ENCODE measurements at places on chromosomes 11 and 22.

GRCh38 chr11:84720706-84721402, 906.3 kb downstream of the DLG2 start:
- DNase-seq: no peak

DNA sequence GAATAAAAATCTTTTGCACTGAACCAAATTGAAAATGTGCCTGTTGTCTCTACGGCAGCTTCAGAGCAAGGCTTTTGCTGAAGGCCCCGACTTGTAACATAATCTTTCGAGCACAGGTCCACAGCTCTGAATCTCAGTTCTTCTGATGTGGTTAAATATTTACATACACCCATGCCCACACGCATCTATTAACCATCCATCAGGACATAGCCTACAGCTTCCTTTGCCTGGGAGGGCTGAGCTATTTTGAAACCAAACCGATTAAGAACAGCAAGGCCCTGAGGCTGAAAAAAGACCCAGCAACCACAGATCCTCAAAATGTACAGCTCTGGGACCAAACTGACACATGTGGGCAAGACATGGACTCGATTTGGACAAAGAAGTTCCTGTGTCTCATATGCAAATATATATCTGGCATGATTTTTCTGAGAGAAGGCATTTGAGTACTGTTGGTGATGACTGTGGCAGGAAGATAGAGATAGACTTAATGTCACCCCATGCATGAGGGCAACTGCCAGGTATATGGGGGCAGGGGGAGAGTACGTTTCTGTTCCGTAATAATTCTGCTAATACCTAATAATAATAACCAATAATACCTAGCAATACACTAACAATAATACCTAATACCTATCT, 322.7 kb upstream of the PLET1 start:
- DNase-seq: no peak

DNA sequence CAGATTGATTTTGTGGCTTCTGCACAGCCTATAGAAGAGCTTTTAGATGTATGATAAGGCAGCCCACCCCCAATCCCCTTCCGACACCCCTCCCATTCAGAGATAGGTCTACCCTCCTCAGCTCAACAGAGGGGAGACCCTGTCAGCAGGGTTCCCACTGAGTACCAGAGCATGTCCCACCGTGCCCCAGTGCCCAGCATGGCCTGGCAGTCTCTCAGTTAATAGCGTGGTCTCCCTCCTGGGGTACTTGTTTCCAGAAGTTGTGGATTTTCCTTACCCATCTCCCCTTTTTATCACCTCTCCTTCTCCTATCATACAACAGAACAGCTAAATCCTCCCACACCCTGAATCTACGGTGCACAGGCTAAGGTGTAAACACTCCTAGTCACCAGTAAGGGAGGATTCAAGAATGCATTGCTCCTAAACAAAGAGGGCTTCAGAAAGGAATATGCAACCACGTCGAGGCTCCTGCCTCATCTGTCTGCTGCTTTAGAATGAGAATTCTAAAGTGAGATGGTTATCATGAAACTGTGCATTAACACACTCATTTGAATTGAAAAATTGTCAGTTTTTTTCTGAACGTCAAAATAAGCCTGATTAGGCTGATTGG, 6.7 kb downstream of the PLAAT2 start:
- DNase-seq: no peak

DNA sequence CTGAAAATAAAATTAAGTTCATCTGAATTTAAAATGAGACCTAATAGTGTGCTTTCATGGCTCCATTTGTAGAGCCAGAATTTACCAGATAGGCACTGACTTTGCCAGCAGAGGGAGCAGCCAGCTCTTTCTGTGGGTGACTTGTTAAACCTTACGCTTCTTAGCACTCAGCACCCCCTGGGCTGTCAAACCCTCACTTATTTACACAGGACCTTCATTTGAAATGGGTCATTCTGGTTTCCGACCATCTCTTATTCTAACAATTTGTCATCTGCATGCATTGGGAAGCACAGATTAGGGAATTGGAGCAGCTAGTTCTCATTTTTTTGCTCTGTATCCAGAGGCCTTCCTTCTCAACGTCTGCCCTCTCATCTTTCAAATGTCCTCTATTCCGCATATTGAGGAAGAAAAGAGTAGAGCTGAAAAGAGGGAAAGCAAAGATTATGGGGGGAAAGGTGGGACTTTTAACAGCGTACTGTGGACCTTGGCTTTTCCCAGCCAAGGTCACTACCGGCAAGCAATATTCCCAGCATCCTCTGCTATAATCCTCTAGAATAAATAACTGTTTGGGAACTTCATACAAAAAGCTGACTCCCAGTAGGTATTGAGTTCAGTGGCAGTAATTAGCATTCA, 3.1 kb downstream of the ASRGL1 start:
- DNase-seq: peak; percentile 38

GRCh38 chr11:110777775-110778174, 65.5 kb upstream of the ARHGAP20 start:
- no peak for DNase-seq

- no peak for DNase-seq
These were observed 630.2 kb upstream of the LUZP2 start for GRCh38 chr11:23866641-23867040.

GRCh38 chr11:61273178-61274078, 21.7 kb downstream of the VWCE start:
- no peak for DNase-seq

DNA sequence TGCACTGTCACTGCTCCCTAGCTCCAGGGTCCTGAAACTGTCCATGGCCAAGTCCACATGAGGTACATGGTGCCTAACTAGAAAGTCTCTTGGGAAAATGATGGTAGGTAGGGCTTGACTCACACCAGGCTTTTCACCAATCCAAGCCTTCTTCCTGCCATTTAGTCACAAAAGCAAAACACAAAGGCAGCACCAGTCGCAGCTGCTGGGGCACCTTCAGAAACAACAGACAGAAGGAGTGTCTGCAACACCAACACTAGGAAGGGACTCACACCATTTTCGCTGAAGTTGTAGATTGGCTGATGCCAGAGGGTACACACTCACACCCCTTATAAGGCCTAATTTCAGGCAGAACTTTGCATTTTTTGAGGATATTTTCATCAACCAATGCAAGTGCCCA, 55.7 kb downstream of the SYTL2 start:
- no peak for DNase-seq

DNA sequence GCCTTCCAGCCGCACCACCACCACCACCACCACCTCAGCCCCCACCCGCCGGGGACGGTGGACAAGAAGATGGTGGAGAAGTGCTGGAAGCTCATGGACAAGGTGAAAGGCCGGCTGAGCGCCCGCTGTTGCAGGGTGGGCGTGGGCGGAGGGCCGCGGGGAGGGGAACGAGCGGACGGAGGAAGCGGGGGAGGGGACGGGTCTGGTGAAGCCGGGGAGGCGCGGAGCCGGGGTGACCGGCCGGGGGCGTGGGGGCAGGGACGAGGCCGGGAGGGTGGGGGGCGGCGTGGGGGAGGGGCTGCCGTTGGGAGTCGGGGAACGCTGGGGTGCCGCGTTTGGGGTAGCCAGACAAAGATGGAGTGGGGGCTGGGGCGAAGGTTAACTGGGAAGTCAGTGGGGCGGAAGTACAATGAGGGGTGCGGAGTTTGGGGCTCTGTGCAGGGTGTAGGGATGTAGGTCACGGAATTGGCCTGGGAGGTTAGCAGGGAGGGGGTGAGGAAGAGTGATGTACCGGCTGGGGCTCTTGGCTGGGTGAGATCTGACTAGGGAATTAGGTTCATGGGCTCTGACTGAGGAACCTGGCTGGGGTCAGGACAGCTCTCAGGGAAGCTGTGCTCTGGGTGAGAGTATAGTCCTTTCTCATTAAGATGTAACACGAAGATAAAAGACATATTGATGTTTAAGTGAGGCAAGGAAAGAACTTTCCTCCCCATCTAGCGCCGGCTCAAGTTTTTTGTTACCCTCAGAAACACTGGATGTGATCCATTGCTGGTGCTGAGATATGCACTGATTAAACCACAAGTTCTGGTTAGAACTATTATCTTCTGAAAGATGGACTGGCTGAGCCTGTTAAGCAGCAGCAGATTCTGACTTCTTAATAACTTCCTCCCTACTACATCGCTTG, 624 bp downstream of the CBL start:
- DNase-seq: peak; percentile 11

DNA sequence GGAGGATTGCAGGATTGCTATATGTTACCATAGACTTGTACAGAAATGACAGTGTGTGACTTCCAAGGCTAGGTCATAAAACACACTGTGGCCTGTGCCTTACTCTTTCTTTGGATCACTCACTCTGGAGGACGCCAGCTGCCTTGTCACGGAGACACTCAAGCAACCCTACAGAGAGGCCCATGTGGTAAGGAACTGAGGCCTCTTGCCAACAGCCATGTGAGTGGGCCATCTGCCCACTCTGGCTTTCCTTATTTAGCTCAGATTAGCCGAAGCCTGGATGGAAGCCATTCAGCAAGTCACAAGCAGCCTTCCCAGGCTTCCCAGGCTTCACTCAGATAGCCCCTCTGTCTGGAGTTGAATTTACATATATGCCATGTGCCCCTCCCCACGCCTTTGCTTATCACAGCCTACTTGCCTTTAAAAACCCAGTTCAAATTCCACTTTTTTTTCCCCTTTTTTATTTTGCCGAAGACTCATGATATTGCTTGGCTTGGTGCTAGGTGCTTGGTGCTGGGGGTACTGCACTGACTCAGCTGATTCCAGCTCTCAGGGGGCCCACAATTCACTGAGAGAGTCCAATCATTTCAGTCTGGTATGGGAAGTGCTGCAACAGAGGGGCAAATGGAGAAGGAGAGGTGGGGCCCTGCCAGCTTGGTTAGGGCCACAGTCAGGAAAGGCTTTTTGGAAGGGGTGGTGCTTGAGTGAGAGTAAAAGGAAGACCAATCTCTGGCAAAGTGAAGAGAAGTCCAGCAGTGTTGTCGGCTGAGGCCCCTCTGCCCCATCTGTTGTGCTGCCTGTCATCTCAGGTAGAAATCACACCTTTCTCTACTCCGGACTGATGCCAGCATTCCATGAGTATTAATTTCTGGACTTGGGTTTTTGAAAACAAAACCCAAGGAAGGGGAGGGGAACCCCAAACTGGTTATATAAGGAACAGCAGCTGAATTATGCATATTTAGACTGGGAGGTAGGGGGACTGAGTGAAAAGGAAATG, 14.5 kb upstream of the P4HA3 start:
- DNase-seq: no peak

DNA sequence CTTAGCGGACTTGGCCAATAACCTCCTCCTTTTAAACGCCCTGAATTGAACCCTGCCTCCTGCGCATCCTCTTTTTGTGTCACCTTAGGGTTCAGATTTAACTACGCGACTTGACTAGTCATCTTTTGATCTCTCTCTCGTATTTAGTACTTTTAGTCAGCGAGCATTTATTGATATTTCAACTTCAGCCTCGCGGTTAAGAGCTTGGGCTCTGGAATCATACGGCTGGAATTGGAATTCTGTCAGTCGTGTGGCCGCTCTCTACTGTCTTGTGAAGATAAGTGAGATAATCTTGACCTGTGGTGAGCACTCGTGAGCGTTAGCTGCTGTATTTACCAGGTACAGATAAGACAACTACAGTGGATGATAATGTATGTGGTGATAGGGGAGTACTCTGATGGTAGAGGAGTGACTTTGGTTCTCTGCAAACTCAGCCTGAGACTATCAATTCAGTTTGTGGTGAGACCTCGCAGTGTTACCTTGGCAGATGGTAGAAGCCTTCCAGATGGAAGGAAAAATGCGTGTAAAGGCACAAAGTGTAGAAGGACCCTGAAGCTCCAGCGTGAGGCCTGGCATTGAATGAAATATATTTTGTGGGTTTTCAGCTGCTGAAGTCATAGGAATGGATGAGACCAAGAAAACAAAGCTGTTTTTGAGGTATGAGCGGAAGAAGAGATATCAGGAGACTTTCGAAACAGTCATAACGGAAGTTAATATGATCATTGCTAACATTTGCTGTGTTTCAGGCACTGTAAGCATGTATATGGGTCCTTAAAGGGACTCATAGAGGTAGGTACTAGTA, 682 bp downstream of the ATM start:
- DNase-seq: no peak

- DNase-seq: no peak
These were observed 1.3 kb upstream of the ISX start for GRCh38 chr22:35064664-35065063.

DNA sequence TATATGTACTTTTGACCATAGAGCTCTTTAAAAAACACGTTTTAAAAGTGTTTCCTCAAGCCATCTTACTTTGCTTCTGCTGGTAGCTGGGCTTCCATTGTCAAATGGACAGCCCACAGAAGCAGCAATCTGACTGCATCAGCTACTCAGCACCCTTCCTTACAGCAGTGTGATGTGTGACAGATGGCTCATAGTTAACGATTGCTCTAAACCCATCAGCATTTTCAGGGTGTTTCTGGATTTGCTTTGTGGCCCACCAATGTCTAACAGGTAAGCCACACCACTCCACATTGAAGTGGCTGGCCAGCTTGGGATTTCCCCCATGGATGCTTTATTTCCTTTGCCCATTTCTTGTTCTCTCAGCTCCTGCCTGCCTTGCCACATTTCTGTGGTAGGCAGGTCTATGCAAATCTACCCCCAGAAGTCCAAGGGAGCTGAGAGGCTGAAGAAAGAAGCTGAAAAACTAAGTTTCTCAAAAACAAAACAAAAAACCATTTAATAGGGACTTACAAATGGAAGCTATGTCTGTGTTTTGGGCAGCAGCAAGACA, 7.3 kb upstream of the FAR1 start:
- DNase-seq: no peak

DNA sequence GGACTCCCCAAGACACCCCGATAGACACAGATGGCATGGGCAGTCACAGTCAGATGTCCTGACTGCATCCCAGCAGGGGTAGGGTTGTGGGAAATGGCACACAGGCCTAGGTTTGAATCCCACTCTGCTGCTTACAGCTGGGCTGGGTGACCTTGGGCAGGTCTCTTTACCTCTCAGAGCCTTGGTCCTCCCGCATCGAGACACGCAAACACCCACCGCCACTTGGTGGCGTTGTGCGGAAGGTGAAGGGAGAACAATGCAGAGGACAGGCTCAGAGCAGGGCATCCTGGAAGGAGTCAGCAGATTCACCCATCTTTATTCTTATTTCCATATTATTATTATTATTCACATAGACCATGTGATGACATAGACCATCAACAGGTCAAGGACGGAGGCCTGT, 140.5 kb downstream of the MIAT start:
- DNase-seq: no peak

- peak; percentile 54 for DNase-seq
These were observed at the start of gene ASRGL1 for GRCh38 chr11:62337303-62338181. TSS of gene ASRGL1 (plus strand) at chr11:62337448. CDS start at chr11:62337978, 530 bp downstream.

DNA sequence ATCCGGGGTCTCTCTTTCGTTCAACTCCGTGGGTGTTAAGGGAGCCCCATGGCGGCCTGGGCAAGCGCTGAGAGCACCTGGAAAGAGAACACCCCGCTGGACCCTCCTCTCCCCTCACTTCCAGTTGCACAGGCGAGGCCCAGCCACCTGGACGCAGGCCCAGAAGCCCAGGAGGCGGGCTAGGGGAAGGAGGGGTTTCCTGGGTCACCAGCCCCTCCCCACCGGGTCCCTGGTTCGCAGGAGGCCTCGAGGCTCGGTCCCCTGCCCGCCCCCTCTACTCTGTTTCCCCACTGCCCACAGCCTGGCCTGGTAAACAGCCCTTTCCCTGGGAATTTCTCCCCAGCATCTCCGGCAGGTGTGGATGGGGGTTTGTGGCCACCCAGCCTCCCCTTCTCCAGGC, 8.5 kb upstream of the NFAM1 start:
- no peak for DNase-seq

Measured in activated CD8-positive, alpha-beta memory T cell treated with anti-CD3 and anti-CD28 coated beads for 4 hours (primary cell).